Left ventricle myocardium inferior (tissue), 1 donor: ENCODE measurements at places on chromosomes 5 and 9. TPM values are rescaled to one million over a fixed set of nuclear protein-coding genes. Genes with fewer than 3 reads are reported as not detected.
A peak's percentile ranks its signal among the peaks of the same experiment; 100 is the strongest.

DNA sequence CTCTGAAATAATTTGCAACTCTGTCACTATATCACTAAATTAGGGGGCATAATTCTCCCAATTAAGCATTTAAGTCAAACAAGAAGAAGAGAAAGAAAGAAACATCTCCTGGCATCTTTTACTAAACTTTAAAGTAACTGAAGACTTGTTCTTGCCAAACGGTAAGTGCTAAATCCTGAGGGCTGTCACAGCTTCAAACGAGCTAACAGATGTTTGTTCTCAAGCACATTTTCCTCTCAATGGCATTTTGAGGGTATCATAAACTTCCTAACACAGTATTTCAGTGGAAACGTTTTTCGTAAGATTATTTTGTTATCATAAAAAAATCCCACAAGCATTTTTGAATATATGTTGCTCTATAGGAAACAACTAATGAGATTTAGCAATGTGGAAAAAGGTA lies 169.5 kb upstream of the TAS2R1 start:
- no peak for DNase-seq

- no peak for DNase-seq
Measured at GRCh38 chr5:143432658-143433239, 29.3 kb upstream of the NR3C1 start.

The FOXD1 gene
- 0.19 TPM for total RNA-seq

The SNCB gene
- 0.44 TPM for total RNA-seq

The GGTA1 gene
- 34.1 TPM for total RNA-seq

DNA sequence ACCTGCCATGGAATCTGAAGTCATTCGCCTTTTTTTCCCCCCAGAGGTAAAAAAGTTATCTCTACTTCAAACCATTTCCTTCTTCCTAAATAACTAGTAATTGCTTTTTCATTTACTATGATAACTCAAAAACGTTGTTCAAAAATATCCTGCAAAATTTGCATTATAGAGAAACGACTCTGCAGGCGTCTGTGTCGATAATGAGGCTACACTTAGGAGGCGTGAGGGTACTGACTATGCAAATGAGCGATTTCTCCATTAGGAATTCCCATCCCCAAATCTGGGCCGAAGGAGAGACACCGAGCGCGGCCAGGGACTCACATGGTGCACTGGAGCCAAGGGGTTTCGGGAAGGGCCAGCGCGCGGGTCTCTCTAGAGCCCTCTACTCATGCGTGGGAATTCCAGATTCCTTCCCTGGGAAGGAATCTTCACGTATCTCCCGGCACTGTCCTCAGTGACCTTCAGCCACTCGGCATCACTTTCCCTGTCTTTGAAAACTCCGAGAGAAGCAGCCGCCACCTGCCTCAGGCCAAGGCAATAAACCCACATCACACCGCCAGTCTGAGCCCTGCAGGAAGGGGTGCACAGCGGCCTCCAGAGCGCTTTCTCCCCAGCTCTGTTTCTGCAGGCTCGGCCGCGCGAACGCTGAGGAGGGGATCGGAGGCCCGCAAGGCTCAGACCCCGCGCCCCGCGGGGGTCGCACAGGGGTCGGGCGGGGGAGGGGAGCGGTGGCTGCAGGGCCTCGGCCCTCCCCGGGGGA lies 718 bp upstream of the DENND4C start:
- peak; percentile 41 for DNase-seq

GRCh38 chr5:42990892-42991291 lies 49.2 kb downstream of the ANXA2R start:
- DNase-seq: no peak

DNA sequence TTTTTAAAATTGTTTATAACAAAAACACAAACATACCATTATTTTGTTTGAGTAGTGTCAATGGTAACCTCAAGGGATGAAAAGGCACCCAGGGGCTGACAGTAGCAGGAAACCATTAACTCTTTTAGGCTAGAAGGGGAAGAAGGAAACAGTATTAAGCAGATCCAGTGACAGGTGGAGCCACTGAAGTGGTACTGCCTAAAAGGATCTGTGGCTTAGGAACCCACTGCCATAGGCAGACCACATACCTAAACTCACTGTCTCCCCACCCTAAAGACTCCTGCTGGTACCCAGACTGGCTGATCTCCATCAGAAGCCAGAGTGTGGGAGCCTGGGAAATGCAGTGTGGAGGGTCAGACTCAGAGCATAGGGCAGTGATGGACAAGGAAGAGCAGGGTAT lies 13.5 kb downstream of the RLN1 start:
- no peak for DNase-seq

DNA sequence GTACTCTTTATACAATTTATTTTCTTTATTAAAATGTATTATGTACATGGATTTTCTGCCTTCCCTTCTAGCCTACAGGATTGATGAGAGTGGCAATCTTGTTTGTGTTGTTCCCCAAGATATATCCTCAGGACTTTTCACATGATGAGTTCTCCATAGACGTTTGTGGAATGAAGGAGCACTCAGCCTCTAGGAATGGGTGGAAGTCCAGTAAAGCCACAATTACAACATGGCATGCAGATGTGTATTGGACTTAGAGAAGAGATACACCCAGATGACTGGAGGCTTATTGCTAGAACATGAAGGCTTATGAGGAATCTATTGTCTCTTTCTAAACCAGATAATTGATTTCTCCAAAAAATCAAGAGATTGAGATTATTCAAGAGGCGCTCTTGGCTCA lies 8.2 kb upstream of the DOCK2 start:
- DNase-seq: no peak
